AG08396 (cell line): ENCODE measurements at places on chromosomes 4 and X.
A peak's percentile ranks its signal among the peaks of the same experiment; 100 is the strongest.

- peak; percentile 26 for DNase-seq
These were observed 85.7 kb upstream of the PTPN13 start for GRCh38 chr4:86508436-86508835.

- DNase-seq = no peak
These were observed 44.8 kb upstream of the FAM156A start for GRCh38 chrX:53003111-53003510.

DNA sequence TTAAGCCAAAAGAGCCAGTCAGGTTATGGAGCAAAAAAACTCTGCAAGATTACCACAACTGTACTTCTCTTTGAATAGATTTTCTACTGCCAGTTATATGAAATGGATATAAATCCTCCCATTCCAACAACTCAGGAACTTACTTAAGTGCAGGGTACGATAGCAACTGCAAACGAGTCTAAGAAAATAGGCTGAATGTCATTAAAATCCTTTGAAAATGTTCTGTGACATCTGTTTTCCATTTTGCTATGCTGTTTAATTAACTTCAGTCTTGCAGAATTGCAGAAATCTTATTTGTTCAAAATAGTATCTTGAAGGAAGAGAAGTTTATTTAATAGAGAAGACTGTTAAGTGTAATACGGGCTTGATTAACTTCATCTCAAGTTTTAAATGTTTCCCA lies 243.8 kb downstream of the PALLD start:
- DNase-seq = no peak

GRCh38 chrX:48713847-48714246 lies 17.3 kb downstream of the SUV39H1 start:
- no peak for DNase-seq

GRCh38 chr4:152828122-152828521 lies 48.4 kb downstream of the ARFIP1 start:
- DNase-seq = no peak

GRCh38 chrX:151789179-151789800 lies 54.7 kb downstream of the CNGA2 start:
- peak; percentile 75 for DNase-seq

- DNase-seq = peak; percentile 84
These were observed 37.7 kb upstream of the ARAF start for GRCh38 chrX:47523297-47523696.

DNA sequence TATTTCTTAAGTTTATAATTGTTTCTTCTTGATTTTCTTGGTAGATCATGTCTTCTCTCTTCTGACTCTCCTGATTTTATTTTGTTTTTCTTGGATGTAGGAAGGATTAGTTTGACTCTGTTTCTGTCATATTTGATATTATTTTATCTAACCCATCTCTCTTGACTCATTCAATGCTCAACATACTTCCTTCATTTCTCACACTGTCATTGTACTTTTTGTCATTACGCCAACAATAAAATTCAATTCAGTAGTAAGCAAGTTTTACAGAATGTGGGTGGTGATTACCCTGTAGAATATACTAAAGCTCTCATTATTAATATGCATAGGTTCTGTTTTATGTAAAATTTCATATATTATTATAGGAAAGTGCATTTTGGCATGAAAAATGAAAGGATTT lies 1303.0 kb upstream of the AGA start:
- DNase-seq = no peak

DNA sequence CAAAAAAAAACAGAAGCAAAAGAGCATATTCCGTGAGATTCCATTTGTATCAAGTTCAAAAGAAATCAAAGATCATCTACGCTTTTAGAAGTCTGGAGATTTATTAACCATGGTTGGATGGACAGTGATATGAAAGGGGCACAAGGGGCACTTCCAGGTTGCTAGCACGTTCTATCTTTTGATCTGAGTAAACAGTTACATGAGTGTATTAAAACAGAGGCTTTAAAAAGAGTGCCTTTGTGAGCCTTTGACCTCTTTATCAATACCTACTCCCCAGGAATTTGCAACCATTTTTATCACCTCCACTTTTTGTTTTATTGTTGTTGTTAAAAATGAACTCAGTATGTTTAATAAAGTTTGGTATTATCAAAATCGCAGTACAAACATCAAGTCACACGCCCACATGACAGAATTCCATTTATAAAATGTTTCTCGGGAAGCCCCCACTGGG lies 72.4 kb upstream of the UCP1 start:
- no peak for DNase-seq

DNA sequence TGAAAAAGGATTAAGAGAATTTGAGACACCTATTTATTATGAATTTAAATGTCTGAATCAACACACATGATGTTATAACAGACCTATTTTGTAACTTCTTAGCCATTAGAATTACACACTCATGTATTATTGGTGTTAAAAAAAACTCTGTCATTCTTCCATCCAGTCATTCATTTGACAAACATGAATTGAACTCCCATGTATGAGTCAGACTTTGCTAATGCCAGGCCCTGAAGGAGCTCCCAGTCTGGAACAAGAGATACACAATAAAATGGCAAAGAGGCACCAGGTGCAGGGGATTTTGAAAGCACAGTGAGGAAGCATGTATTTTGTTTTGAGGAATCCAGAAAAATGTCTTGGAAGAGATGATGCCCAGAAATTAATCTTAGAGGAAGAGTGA lies 87.7 kb upstream of the EFHC2 start:
- peak; percentile 16 for DNase-seq

GRCh38 chrX:109283870-109284269 lies 198.0 kb downstream of the GUCY2F start:
- DNase-seq = no peak

DNA sequence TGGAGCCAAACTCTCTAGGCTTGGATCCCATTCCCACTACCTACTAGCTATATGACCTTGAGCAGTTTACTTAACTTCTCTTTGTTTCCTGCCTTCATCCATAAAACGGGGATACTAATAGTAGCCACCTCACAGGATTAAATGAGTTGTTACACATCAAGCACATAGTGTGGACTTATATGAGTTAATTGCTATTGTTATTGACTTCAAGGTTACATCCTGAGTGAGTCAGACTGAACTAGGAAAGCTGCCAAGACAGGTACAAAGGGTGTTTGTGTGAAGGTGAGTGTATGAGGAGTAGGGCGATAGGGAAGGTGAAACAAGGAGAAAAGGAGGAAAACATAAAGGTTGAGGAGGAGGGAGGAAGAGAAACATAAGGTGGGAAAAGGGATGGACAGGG lies 32.2 kb downstream of the TFDP3 start:
- no peak for DNase-seq

- DNase-seq = no peak
These were observed 151.9 kb upstream of the SLC7A11 start for GRCh38 chr4:138393886-138394610.

- no peak for DNase-seq
These were observed 58.2 kb downstream of the CWH43 start for GRCh38 chr4:49044270-49044669.

DNA sequence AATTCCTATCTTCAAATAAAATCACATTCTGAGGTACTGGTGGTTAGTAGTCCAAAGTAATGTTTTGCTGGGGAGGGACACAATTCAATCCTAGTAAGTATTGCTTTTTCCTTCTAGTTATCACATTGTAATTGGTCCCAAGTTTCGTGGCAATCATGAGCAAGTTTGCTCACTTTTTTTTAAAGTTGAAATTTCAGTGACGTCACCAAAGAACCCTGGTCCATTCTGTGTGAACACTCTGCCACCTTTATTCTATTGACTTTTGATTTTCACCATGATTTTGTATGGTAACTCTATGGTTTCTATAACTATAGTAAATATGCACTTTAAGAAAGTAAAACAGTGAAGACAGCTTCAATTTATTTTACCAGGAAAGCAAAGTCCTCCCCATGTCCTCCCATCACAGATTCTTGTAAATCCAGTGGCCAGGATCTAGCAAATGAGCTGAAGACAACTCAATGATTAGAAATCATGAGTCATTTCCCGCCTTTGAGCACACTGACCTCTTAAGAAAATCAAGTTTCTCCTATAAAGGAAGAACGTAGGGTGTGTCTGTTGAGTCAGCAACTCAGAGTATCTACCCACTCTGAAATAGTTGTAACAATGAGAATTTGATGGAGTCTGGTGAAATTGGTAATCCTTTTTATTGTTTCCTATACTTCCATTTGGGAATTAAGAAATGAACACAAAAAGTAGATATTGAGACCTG lies 1306.6 kb upstream of the PABPC4L start:
- peak; percentile 3 for DNase-seq
